ENCODE measurements at places on chromosomes 11 and 22.

DNA sequence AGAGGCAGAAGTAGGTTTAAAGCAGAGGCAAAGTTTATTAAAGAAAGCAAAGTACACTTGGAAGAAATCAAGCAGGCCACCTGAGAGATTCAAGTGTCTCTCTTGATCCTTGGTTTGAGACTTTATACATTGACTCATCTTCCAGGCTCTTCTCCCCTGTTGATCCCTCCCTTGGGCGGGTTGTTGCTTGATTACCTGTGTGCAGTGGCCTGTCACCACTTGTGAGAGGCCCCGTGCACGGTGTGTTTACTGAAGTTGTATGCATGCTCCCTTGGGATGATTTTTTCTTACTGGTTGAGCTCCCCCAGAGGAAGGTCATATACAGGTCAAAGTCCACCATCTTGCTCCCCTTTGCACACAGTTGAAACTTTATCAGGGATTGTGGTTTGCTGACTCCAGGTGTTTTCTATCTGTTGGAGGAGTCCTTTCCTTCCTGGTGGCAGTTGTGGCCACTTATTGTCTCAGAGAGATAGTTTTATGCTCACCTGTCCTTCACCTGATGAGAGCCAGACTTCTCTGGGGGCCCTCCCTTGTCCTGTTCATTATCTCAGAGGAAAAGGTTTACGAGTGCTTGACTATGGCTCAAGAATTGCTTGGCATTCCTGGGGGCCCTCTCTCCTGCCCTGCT lies 16.3 kb upstream of the RBMXL2 start:
- no peak for DNase-seq

DNA sequence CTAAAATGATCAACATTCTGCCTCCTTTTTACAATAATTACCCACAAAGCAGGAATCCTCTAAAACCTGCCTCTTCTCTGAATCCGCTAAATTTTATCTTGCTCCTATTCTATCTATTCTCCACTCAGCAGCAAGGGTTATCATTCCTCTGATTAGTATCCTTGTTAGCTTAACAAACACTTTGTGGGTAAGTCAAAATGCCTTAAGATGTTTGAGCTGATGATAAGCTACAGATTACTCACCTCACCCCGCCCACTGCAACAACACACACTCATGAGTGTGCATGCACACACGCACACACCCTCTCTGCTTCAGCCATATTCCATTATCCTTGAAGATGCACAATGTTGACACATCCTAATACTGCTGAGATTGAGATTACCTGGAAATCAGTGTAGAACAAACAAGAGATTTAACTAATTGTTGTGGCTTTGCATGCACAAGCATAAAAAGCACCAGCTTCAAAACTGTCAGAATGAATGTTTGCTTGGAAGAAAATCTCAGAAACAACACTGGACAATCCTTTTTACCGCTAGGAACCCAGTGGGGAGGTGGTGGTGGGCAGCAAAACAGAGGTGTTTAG lies 130.9 kb downstream of the BBOX1 start:
- no peak for DNase-seq

DNA sequence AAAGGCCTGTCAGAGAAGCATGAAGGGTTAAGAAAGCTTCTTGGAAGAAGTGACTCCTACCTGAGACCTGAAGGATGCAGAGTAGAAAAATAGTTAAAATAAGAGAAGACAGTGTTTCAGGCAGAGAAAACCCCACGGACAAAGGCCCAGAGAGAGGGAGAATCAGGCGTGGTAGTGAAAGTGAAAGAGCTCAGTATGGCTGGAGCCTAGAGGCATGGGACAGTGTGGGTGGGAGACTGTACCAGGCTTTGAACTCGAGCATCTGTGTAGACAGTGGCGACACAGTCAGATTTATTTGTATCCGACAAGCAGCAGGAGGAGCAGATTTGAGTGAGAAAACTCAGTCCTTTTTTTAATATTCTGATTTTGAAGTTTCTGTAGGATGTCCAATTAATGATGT lies 360.0 kb downstream of the OPCML start:
- DNase-seq, result no peak

- no peak for DNase-seq
Measured at GRCh38 chr11:65871811-65872548, 620 bp downstream of the EFEMP2 start.

- DNase-seq, result no peak
Measured at GRCh38 chr11:120747850-120748814, 236.6 kb downstream of the GRIK4 start.

DNA sequence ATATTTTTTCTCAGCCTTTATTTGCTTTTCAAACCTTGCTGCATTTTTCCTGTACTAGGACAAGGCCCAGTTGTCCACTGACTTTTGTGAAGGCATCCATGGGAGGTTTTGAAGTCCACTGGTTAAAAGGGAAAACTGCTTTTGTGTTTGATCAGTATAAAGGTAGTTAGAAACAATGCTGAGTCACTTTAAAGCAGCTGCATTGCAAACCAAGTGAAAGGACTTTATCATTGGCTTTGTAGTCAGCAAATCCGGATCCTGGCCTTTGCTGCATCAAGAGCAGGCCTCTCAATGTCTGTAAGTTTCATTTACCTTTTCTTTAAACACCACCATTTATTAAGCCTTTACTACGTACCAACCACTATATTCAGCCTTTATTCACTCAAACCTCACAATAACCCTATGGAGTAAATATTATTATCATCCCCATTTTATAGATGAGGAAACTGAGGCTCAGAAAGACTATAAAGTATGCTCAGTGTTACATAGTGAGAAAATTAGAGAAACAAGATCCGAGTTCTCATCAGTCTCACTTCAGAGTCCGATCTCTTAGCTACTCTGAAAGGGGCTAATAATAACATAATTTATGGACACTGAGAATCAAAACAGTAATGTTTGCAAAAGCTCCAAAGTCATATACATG lies 60.6 kb upstream of the HSD17B12 start:
- no peak for DNase-seq

GRCh38 chr11:94185416-94186084 lies 56.9 kb downstream of the PANX1 start:
- no peak for DNase-seq

GRCh38 chr11:112318184-112318591 lies 57.5 kb upstream of the PLET1 start:
- peak; percentile 87 for DNase-seq

- no peak for DNase-seq
Measured at GRCh38 chr11:33636104-33636503, 64.5 kb downstream of the C11orf91 start.

GRCh38 chr11:69309631-69310280 lies 15.8 kb downstream of the MYEOV start:
- no peak for DNase-seq

GRCh38 chr22:20010307-20011122 lies 6.1 kb downstream of the ARVCF start:
- no peak for DNase-seq
